ENCODE measurements at places on chromosomes 13 and 19. TPM values are rescaled to one million over a fixed set of nuclear protein-coding genes. Genes with fewer than 3 reads are reported as not detected.

The RAB4B gene
- total RNA-seq: 51.3 TPM

The ERF gene
- total RNA-seq: 36.6 TPM

The SNRPA gene
- 214 TPM for total RNA-seq

The ZNF560 gene
- total RNA-seq: not detected

The GRIN2D gene
- 0.11 TPM for total RNA-seq

The NPHS1 gene
- not detected for total RNA-seq

The TMEM91 gene
- total RNA-seq: 13.5 TPM

The FUT3 gene
- not detected for total RNA-seq

The ELANE gene
- total RNA-seq: not detected

The C19orf81 gene
- 11.4 TPM for total RNA-seq

The LRCH1 gene
- total RNA-seq: 35.7 TPM

The RNF113B gene
- not detected for total RNA-seq

Measured in OCI-LY7 (cell line).